ENCODE measurements at places on chromosomes 16 and 17. TPM values are rescaled to one million over a fixed set of nuclear protein-coding genes. Genes with fewer than 3 reads are reported as not detected.

Gene RCVRN
- total RNA-seq = not detected

Gene ALOX15B
- total RNA-seq = 2.2 TPM

Gene CA7
- total RNA-seq = not detected

Gene ARL17B
- total RNA-seq = 15.3 TPM

Gene VPS9D1
- 10.1 TPM for total RNA-seq

Gene ABAT
- 18.9 TPM for total RNA-seq

Gene TOM1L1
- 8.8 TPM for total RNA-seq

Gene CD300LB
- total RNA-seq = 0.31 TPM

Gene NHLRC4
- total RNA-seq = 0.41 TPM

Gene DUXB
- total RNA-seq = not detected

Gene TNRC6C
- total RNA-seq = 20.9 TPM
